Substantia nigra (tissue), 51 donors: ENCODE measurements at places on chromosomes 12 and 14.

DNA sequence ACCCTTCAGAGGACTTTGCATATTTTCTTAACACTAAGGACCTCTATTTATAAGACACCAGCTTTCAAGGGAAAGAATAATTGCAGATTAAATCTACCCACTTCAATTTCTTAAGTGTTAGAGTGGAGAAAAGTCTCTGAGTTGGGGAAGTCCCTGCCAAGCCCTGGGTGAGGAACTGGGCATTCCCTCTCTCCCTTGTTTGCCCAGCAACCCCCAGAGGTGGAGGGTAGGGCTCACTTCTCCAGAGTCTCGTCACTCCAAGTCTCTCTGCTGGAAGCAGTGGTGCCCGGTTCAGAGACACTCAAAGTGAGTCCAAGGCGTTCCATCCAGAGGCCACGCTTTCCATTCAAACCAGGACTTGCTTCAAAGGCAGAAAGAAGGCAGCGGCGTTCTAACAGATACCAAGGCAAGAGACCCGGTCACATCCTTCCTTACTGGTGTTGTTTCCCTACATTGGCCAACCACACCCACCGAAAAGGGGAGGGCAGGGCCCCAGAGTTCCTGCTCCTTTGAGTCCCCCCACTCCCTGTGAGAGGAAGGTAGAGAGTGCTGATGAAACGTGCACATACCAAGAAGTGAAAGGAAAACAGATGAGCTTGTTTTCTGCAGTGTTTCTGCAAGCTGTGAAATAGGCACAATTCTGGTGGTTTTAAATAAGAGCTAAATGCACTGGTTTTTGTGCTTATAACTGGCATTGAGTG, 6.1 kb upstream of the BDKRB2 start:
- no peak for DNase-seq

- DNase-seq: no peak
Observed at GRCh38 chr14:36054353-36055051, 122.0 kb downstream of the PTCSC3 start.

DNA sequence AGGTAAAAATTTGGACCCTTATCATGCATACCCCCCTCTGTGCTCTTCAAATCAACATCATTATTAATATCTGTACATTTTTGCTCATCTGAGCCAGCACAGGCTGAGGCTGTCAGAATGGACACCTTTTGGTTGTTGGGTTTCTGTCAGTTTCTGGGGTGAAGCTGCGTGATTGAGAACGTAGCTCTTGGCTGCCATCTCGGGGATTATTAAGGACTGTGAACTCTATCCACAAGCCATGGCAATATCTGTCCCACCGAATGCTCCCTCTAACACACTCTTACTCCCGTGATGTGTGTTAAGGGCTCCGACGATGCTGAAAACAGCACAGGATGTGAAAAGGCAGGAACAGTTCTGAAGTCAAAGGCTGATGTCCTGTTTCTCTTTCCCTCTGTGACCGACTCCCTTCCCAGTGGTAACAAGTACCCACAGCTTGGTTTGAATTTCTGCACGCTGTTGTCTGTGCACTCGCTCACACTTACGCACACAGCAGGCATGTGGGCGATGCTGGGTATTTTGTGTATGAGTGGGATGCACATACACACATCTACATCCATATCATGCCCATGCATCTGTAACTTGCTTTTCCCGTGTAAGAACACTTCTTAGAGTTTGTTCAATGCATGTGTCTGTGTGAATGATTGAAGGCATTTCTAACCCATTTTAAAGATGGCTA, 405.6 kb downstream of the TMEM121 start:
- DNase-seq: no peak

DNA sequence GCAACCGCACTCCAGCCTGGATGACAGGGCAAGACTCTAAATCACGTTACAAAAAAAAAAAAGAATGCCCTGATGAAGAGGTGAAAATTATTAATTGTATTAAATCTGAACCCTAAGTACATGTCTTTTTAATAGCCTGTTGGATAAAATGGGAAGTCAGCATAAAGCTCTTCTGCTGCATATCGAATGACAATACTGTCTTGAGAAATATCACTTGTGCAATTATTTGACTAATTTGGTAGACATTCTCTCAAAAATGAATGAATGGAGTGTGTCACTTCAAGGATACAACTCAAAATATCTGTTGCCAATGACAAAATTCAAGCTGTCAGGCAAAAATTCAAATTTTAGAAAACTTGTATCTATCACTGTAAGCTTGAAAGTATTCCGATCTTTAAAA, 38.9 kb downstream of the DNAI7 start:
- no peak for DNase-seq

- DNase-seq: no peak
Observed at GRCh38 chr14:49594347-49595091, 4.2 kb upstream of the LRR1 start.

DNA sequence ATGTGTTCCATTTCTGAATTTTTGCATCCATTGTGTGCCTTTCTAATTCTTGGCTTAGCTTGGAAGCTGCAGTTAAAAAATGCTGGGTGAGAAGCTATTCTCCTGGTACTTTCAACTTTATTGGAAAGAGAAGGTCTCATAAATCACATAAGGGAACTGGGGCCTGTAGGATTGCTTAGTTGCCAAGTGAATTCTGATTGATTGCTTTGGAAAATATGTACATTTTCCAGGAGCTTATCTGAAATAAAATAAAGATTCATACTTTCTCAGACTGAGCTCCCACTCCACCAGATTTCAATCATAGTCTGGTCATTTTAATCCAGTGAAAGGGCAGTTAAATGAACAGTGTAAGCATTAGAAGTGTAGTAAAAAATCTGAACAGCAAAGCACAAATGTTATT, 50.0 kb upstream of the PRICKLE1 start:
- DNase-seq: no peak

GRCh38 chr12:58819345-58819744, 101.0 kb downstream of the LRIG3 start:
- no peak for DNase-seq

- DNase-seq: no peak
Observed at GRCh38 chr12:2242816-2243215, 190.0 kb downstream of the CACNA1C start.

DNA sequence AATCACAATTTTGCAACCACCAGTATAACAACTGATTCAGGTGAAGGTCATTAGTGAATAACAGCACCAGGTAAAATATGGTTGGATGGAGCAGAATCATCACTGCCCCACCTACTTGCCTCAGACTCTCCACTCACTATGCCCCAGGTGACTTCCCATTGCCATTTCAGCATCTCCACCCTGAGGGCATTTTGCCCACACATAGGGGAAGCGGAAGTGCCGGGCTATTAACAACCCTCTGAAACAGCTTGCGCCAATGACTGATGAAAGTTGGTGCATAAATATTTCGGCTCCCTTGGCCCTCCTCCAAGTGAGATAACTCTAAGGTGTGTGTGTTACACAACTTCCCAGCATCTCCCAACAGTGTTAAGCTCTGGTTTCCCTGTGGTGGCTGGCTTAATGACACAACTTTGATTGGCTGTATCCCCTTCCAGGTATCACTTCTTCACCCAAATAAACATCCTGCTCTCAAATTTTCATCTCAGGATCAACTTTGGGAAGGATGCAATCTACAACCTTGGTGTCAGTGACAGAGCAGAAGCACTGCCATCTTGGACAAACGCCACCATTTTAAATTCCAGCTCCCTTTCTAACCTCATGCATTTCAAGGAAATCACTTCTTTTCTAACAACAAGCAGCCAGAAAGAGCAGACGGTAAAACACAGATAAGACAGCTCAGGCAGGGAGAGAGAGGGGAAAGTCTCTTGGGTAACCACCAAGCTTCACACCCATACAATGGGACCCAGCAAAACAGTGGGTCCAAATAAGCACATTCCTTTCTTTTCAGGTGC, 73.6 kb upstream of the PPP2R5C start:
- no peak for DNase-seq

- DNase-seq: no peak
Observed at GRCh38 chr14:95871531-95871930, 5.1 kb upstream of the TUNAR start.

DNA sequence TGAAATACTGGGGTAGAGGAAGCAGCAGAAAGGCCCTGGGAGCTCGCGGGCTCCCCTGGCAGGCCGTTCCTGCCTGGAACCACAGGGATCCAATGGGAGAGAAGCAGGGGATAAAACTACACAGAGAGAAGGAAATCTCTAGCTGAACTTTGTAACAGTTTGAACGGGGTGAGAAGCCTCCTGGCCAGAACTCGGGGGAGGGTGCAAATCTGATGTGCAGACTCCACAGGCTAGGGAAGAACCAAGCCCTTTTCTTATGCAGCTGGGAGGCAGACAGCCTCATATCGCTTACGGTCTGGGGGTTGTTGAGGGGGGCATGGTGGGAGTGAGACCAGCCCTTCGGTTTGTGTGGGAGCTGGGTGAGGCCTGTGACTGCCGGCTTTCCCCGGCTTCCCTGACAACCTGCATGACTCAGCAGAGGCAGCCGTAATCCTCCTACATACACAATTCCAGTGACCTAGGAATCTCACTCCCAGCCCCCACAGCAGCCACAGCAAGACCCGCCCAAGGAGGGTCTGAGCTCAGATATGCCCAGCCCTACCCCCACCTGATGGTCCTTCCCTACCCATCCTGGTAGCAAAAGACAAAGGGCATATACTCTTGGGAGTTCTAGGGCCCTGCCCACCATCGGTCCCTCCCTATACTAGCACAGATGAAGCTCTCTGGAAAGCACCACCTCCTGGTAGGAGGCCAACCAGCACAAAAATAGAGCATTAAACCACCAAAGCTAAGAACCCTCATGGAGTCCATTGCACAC, 143.0 kb downstream of the TMTC1 start:
- no peak for DNase-seq

DNA sequence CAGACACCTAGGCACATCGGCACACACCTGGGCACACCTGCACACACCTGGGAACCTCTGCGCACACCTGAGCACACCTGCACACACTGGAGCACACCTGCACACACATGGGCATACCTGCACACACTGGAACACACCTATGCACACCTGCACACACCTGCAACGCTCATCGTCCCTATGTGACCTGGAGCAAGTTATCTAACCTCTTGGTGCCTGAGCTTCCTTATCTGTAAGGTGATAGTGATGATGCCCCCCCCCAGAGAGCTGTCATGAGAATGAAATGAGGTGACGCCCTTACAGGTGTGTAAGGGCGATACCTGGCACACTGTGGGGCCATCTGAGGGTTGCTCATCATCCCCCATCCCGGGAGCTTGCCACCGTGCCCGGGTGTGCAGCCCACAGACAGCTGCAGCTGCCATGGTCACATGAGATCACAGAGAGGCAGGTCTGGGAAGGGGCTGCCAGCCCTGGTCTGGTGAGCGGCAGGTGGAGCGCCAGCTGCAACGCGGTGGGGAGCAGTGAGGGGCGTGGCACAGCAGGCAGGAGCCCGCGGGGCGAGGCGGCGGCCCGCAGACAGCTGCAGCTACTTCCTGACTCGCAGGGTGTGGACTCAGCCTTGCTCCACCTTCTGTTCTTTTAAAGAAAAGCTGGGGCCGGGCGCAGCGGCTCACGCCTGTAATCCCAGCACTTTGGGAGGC, 59.9 kb upstream of the FBRSL1 start:
- DNase-seq: no peak

GRCh38 chr14:75432411-75432810, 4.6 kb downstream of the JDP2 start:
- DNase-seq: no peak

DNA sequence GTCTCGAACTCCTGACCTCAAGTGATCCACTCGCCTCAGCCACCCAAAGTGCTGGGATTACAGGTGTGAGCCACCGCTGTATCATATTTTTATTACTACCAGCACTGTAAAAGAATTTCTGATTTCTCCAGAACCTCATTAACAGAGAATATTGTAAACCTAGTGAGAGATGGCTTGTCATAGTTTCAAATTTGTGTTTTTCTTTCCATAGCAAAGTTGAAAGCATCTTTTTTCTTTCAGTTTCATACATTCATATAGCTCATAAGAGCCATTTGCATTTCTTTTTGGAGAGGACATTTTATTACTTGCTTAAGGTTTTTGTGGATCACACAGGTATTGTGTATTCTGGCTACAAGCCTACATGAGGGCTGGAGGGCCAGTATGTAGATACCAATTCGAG, 58.0 kb downstream of the MIS18BP1 start:
- DNase-seq: no peak

GRCh38 chr12:3172124-3173007, 95.2 kb downstream of the TSPAN9 start:
- no peak for DNase-seq

GRCh38 chr12:89476232-89476631, 48.4 kb downstream of the GALNT4 start:
- DNase-seq: no peak

DNA sequence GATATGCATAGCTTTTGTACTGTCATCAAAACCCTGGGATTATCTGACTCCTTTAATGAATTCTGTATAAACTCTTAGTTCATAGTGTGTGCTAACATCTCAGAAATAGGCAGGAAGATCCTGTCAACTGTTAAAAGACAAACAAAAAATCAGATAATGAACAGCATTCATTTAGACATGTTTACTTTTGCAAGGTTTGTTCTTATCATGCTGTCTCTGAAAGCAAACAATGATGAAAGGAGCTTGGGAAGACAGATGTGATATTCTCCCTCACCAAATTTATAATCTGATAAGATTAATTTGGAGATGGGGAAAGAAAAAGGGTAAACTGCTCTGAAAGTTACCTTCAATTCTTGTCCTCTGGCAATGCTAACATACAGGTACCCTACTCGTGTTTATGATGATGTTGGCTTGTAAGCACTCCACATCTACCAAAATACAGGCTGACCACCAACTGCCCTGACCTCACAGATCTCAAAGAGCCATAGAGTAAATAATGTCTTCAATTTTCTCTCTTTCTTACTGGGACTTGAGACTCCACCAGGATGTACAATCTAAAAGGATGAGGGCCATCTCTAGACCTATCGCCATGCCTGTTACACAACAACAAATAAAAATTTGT, 233.8 kb downstream of the SSPN start:
- DNase-seq: no peak

DNA sequence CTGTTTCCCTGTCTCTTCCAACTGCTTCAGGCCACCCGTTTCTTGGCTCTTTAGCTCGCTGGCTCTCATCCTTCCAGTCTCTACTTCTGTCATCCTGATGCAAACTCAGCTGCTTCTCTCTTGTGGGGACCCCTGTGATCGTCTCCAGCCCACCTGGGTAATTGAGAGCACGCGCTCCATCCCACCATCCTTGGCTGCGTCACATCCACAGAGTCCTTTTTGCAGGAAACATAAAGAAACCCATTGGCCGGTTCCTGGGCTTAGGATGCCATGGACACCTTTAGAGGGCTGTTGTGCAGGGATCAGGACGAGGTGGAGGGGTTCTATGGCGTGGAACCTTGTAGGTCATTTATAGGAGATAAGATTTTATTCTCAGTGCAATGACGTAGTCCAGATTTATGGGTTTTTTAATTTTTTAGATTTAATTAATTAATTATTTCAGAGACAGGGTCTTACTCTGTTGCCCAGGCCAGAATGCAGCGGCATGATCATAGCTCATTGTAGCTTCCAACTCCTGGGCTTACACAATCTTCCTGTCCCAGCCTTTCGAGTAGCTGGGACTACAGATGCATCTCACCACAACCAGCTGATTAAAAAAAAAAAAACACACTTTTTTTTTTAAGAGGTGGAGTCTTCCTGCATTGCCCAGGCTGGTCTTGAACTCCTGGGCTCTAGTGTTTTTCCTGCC, 82.6 kb downstream of the CCDC92 start:
- no peak for DNase-seq
